ENCODE measurements at places on chromosomes 4 and X. TPM values are rescaled to one million over a fixed set of nuclear protein-coding genes. Genes with fewer than 3 reads are reported as not detected.

RELL1 gene
- 42.1 TPM for total RNA-seq

FGF2 gene
- 54.7 TPM for total RNA-seq

FAM9B gene
- not detected for total RNA-seq

ZFYVE28 gene
- 3.5 TPM for total RNA-seq

SSX2B gene
- not detected for total RNA-seq

WAS gene
- total RNA-seq: 6.1 TPM

CACNA1F gene
- 0.16 TPM for total RNA-seq

CXXC4 gene
- total RNA-seq: 3.9 TPM

HERC6 gene
- total RNA-seq: 8.6 TPM

CYBB gene
- total RNA-seq: 8.9 TPM

LRCH2 gene
- 40.3 TPM for total RNA-seq

GUCY1B1 gene
- total RNA-seq: 115 TPM

ARAF gene
- total RNA-seq: 25.7 TPM

DMRTC1 gene
- not detected for total RNA-seq

GAGE2A gene
- not detected for total RNA-seq

PF4V1 gene
- total RNA-seq: not detected

CTSO gene
- total RNA-seq: 28.5 TPM

FHDC1 gene
- 2.2 TPM for total RNA-seq

MAGEB17 gene
- 0.66 TPM for total RNA-seq

AKAP17A gene
- 22.1 TPM for total RNA-seq

RTL3 gene
- total RNA-seq: 2.8 TPM

SMIM10 gene
- 9.3 TPM for total RNA-seq

SLC38A5 gene
- 3.5 TPM for total RNA-seq

SPACA5 gene
- not detected for total RNA-seq

SLC10A4 gene
- 2.5 TPM for total RNA-seq

EMD gene
- total RNA-seq: 46.0 TPM

Data from sigmoid colon (tissue), 7 donors.